ENCODE measurements at places on chromosomes 4 and X. TPM values are rescaled to one million over a fixed set of nuclear protein-coding genes. Genes with fewer than 3 reads are reported as not detected.

DMRTC1 gene
- not detected for total RNA-seq

MAGEB2 gene
- total RNA-seq, result not detected

KLB gene
- not detected for total RNA-seq

MSMO1 gene
- total RNA-seq, result 7.3 TPM

FREM3 gene
- not detected for total RNA-seq

NEUROG2 gene
- not detected for total RNA-seq

DDIT4L gene
- 0.60 TPM for total RNA-seq

FMR1NB gene
- total RNA-seq, result not detected

APLN gene
- 15.9 TPM for total RNA-seq

GRCh38 chr4:1285790-1286553, 3.7 kb upstream of the MAEA start:
- DNase-seq, result no peak
- H3K36me3 ChIP-seq, result no peaks in the 10 kb centered on the region
- H3K4me3 ChIP-seq, result no peak overlapping the region
- H3K27me3 ChIP-seq, result no peaks in the 10 kb centered on the region
- no peak overlapping the region for H3K27ac ChIP-seq

GRCh38 chr4:182738283-182739047, 178.7 kb downstream of the DCTD start:
- peaks cover 21% of the 10 kb centered on the region for H3K4me1 ChIP-seq
- H3K36me3 ChIP-seq, result no peaks in the 10 kb centered on the region
- no peaks in the 10 kb centered on the region for H3K27me3 ChIP-seq

DNA sequence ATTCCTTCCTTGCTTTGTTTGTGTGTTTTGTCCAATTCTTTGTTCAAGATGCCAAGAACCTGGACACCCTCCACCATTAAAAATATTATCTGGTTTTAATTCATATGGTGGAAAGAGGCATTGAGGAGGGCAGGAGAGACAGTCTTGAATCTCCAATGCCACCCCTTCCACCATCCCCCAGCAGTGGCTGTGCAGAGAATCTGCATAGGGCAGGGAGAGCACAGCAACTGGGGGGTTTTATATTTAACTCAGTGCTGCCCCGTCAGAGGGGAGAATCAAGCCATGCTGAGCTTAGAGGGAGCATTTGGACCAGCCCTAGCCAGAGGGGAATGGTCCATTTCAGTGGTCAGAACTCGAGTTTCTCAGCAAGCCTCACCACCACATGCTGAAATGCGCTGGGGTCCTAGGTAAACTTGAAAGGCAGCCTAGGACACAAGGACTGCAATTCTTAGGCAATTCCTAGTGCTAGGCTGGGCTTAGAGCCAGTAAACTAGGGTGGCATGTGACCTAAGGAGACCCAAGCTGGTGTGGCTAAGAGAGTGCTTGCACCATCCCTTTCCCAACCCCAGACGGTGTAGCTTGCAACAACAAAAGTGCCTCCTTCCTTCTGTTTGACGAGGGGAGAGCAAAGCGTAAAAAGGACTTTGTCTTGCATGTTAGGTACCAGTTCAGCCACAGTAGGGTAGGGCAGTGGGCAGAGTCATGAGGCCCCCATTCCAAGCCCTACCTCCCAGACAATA, 34.2 kb downstream of the CCDC158 start:
- H3K4me3 ChIP-seq, result no peak overlapping the region
- no peaks in the 10 kb centered on the region for H3K27me3 ChIP-seq
- H3K36me3 ChIP-seq, result no peaks in the 10 kb centered on the region
- H3K27ac ChIP-seq, result no peak overlapping the region
- no peaks in the 10 kb centered on the region for H3K4me1 ChIP-seq
- no peak for DNase-seq

DNA sequence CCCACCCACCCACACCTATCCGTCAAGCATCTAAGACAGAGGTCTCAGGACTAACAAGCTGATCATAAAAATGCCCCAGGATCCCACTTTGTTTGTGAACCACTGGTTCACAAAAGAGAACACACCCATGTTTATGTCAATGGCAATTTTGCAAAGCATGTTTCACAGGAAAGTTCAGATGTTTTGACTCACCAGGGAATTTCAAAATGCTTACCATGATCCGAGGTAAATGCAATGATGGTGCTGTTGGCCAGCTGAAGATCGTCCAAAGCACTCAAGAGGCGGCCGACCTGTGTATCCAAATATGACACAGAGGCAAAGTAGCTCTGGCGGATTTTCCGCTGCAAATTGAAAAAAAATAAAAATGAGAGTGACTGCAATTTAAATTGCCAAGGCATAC, 15.0 kb downstream of the IDS start:
- H3K27me3 ChIP-seq, result no peaks in the 10 kb centered on the region
- H3K4me3 ChIP-seq, result no peak overlapping the region
- H3K27ac ChIP-seq, result peak overlapping the region; percentile 86
- peaks cover 46% of the 10 kb centered on the region for H3K4me1 ChIP-seq
- H3K36me3 ChIP-seq, result peaks cover 37% of the 10 kb centered on the region

- no peaks in the 10 kb centered on the region for H3K36me3 ChIP-seq
- peaks cover 6% of the 10 kb centered on the region for H3K4me1 ChIP-seq
Measured at GRCh38 chr4:12393631-12394262, 965.1 kb upstream of the HS3ST1 start.

DNA sequence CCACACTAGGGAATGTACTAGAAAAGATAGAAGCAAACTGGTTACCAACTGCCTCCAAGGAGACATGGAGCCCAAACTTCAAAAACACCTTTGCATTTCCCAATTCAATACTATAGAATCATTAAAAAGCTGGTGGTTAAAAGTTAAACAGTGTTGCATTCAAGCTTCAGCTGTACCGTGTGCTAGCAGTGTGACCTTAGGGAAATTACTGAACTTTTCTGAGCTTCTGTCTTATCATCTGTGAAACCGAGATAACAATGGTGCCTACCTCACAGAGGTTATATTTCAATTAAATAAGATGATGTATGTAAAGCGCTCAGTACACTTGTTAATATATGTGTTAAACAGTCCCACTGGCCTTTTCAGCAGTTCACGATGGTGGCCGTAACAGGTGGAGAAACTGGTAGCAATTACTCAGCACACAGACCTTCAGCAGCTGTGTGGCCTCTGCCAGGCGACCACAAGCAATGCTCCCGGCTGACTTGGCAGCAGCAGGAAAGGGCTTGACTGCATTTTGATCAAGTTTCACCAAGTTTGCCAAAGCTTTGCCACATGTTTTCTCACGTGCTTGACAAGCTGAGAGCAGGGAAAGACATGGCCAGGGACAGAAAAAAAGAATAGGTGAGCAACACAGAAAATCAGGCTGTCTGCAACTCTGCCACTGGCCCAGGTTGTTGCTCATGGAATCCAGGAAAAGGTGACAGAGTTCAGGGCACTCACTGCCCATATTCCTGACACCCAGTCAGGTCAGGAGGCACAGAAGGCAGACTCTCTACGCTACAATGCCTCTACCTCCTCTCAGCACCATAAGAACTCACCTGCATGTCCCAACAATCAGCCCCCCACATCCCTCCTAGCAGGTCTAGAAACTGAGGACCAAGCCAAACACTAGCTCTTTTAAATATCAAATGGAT, 72.1 kb downstream of the PARM1 start:
- H3K4me1 ChIP-seq, result peaks cover 50% of the 10 kb centered on the region
- peak overlapping the region; percentile 79 for H3K27ac ChIP-seq
- no peaks in the 10 kb centered on the region for H3K27me3 ChIP-seq
- no peaks in the 10 kb centered on the region for H3K36me3 ChIP-seq
- H3K4me3 ChIP-seq, result no peak overlapping the region

DNA sequence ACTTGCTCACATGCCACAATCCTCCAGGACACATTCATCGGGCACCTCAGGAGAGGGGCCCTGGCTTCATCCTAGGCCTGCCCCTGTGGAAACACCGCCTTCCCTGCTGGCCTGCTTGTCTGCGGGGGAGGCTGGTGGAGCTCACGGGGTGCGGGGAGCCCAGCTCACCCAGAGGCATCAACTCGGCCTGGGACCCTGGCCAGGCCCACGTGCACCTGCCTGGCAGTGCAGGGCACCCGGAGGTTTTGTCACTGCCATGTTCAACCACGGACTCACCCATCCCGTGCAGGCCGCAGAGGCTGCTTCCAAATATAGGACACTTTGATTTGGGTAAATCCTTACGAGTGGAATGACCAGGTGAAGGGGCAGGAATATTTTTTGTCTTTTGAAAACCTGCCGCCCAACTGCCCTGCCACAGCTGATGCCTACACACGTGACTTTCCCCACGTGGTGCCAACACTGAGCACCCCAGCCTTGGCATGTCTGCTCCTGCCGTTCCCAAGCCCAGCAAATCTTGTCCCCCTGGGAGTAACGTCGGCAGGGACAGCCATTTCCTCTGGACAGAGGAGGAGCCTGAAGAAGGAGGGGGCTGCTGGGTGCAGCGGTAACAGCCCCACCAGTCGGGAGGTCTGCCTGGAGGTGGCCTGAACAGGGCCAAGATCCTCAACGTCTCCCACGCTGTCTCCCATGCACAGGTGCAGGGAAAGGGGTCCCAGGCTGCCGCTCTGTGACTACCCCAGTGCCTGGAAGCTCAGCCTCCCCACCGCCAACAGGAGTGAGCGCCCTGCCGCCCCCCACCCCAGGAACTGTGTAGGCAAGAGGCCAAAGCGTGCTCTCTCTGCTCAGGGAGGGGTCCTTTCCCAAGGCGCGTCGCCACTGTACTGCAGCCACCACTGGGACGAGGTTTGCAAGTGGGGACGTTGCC, 8.5 kb downstream of the MXD4 start:
- DNase-seq, result peak; percentile 14
- H3K36me3 ChIP-seq, result peaks cover 66% of the 10 kb centered on the region
- no peaks in the 10 kb centered on the region for H3K27me3 ChIP-seq
- no peak overlapping the region for H3K4me3 ChIP-seq

DNA sequence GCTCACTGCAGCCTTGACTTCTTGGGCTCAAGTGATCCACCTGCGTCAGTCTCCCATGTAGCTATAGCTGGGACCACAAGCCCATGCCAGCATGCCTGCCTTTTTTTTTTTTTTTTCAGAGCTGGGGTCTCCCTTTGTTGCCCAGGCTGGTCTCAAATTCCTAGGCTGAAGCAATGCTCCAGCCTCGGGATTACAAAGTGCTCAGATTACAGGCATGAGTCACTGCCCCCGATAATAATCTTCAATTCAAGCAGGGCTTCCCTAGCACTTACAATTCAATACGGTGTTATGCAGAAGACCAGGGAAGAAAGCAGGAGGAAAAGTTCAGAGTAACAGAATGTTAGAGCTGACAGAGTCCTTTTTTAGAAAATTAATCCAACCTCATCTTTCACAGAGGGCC, 26.1 kb downstream of the OTOP1 start:
- H3K27ac ChIP-seq, result no peak overlapping the region
- no peaks in the 10 kb centered on the region for H3K4me1 ChIP-seq
- no peaks in the 10 kb centered on the region for H3K36me3 ChIP-seq

DNA sequence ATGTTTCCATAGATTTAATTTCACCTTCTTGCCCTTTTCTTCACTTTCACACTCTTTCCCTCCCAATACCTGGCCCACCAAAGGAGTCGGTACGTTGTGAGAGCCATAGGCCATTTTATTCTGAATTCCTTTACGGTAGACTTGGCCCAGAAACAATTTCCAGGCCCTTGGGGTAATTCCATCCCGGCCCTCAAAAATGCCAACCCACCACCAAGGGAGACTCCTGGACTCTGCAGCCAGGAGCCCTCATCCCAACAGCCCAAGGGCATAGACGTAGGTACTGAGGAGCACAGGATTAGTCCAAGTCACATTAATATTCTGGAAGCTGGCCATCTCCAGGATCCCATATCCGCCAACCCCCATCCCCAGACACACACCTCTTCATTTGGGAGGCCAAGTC, 102.9 kb downstream of the LIMCH1 start:
- no peak for DNase-seq
- H3K4me1 ChIP-seq, result peaks cover 49% of the 10 kb centered on the region
- H3K27me3 ChIP-seq, result no peaks in the 10 kb centered on the region
- peaks cover 13% of the 10 kb centered on the region for H3K36me3 ChIP-seq
- H3K4me3 ChIP-seq, result no peak overlapping the region

GRCh38 chrX:48890296-48890925, 7.2 kb downstream of the TIMM17B start:
- H3K27ac ChIP-seq, result peak overlapping the region; percentile 75
- no peaks in the 10 kb centered on the region for H3K27me3 ChIP-seq
- DNase-seq, result no peak
- peak overlapping the region; percentile 74 for H3K4me3 ChIP-seq
- peaks cover 6% of the 10 kb centered on the region for H3K4me1 ChIP-seq
- peaks cover 14% of the 10 kb centered on the region for H3K36me3 ChIP-seq

DNA sequence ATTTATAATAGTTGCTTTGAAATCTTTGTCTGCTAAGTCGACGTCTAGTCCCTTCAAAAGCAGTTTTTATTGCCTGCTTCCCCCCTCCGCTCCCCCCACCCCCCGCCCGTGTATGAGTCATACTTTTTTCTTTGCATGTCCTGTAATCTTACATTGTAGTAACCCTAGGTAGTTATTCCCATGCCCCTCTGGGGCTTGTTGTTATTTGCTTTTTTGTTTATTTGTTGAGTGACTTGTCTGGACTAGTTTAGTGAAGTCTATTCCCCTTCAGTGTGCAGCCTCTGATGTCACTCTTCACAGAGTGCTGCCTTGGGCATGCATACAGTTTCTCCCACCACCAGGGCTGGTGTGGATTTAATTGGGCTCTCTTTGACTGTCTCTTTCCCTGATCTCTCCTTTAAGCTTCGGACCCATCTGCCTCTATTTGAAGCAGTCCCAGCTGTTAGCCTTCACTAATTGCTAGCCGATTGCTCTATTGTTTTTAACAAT, 86.2 kb downstream of the PPEF1 start:
- no peak overlapping the region for H3K27ac ChIP-seq
- H3K36me3 ChIP-seq, result no peaks in the 10 kb centered on the region
- no peaks in the 10 kb centered on the region for H3K4me1 ChIP-seq

- DNase-seq, result no peak
- H3K36me3 ChIP-seq, result no peaks in the 10 kb centered on the region
- H3K27ac ChIP-seq, result no peak overlapping the region
- H3K4me1 ChIP-seq, result peaks cover 9% of the 10 kb centered on the region
- no peak overlapping the region for H3K4me3 ChIP-seq
- H3K27me3 ChIP-seq, result no peaks in the 10 kb centered on the region
Measured at GRCh38 chr4:112290341-112290740, 4.6 kb upstream of the TIFA start.

- no peak for DNase-seq
- H3K4me3 ChIP-seq, result no peak overlapping the region
- no peaks in the 10 kb centered on the region for H3K36me3 ChIP-seq
- H3K27me3 ChIP-seq, result no peaks in the 10 kb centered on the region
- peak overlapping the region; percentile 63 for H3K27ac ChIP-seq
- H3K4me1 ChIP-seq, result peaks cover 93% of the 10 kb centered on the region
Measured at GRCh38 chr4:51853027-51853682, 10.2 kb downstream of the DCUN1D4 start.

GRCh38 chrX:2608638-2609430, 82.3 kb upstream of the CD99 start:
- H3K4me1 ChIP-seq, result peaks cover 30% of the 10 kb centered on the region
- H3K27ac ChIP-seq, result peak overlapping the region; percentile 87
- peaks cover 2% of the 10 kb centered on the region for H3K36me3 ChIP-seq
- peak; percentile 90 for DNase-seq
- H3K4me3 ChIP-seq, result peak overlapping the region; percentile 96

GRCh38 chr4:146095091-146095690, 80.3 kb upstream of the LSM6 start:
- no peaks in the 10 kb centered on the region for H3K4me1 ChIP-seq
- H3K4me3 ChIP-seq, result no peak overlapping the region

DNA sequence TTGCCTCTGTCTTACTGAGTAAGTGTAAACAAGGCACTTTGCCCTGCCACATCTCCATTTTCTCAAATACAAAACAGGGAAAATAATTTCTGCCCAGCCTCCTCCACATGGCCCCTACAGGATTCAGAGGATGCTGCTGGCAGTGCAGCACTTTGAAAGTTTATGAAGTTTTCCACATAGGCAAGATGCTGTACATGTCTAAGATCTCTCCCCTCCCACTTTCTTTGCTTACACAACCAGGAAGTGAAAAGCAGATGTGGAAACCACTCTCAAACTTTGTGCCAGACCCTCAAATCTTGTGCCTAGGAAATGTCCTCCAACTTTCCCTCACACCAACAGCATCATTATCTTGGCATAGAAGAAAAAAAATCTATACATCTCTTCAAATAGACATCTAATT, 257.0 kb upstream of the LDB2 start:
- H3K27ac ChIP-seq, result no peak overlapping the region
- H3K4me3 ChIP-seq, result no peak overlapping the region
- no peaks in the 10 kb centered on the region for H3K27me3 ChIP-seq
- no peak for DNase-seq

All from left ventricle myocardium inferior (tissue), 1 donor.